ENCODE measurements at places on chromosomes 12 and 14. TPM values are rescaled to one million over a fixed set of nuclear protein-coding genes. Genes with fewer than 3 reads are reported as not detected.

ITGB7 gene
- 0.30 TPM for total RNA-seq

STXBP6 gene
- total RNA-seq = 2.9 TPM

VDR gene
- 3.5 TPM for total RNA-seq

PRICKLE1 gene
- total RNA-seq = 0.61 TPM

MYO1H gene
- total RNA-seq = not detected

GPR132 gene
- total RNA-seq = 0.54 TPM

KIF5A gene
- 0.20 TPM for total RNA-seq

POTEG gene
- total RNA-seq = not detected

GYS2 gene
- 0.23 TPM for total RNA-seq

LRTM2 gene
- 0.05 TPM for total RNA-seq

CCDC196 gene
- not detected for total RNA-seq

RASAL1 gene
- total RNA-seq = 0.27 TPM

SLC15A4 gene
- 21.1 TPM for total RNA-seq

SETD1B gene
- total RNA-seq = 14.5 TPM

CHGA gene
- total RNA-seq = 3.0 TPM

SMOC1 gene
- 18.1 TPM for total RNA-seq

CIROP gene
- not detected for total RNA-seq

PKP2 gene
- total RNA-seq = 9.3 TPM

PTGER2 gene
- 4.2 TPM for total RNA-seq

PPFIA2 gene
- total RNA-seq = not detected

ATL1 gene
- total RNA-seq = 5.9 TPM

IL23A gene
- 0.40 TPM for total RNA-seq

Data from A549 treated with dexamethasone at 1 μM for 4 hours (cell line).